ENCODE measurements at places on chromosomes 3 and 15.

- no peak for DNase-seq
Measured at GRCh38 chr3:100775669-100776068, 66.4 kb downstream of the TFG start.

DNA sequence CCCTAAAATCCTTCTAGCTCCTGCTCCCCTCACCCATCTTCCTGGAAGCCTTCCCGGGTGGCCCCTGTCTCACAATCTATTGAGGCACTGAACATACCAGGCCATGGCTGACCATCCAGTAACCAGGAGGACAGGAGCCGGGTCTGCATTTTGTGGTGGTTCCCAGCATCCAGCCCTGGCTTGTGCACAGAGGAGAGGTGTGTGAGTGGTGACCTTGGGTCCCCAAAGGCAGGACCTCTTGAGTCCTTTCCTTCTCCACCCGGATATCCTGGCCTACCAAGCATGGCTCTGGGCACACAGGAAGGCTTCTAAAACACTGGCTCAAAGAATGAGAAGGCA lies 7.8 kb downstream of the CSK start:
- DNase-seq = no peak

DNA sequence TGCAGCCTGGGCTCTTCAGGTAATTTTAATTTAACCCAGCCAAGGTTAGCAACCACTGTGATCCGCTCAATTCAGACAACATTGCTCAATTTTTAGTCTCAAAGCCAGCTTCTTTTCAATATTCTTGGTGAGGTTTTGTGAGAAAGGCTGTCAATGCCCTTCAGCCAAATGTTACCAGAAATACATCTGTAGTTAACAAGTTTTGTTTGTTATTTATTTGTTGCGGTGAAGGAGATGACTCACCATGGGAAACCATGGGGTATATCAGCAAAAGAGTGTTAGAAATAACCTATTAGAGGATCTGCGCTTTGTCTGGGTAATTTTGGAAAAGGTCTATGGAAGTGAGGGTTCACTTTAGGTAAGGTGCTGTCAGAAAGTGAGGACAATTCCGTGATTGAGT lies 5.0 kb downstream of the SLC9C1 start:
- no peak for DNase-seq

DNA sequence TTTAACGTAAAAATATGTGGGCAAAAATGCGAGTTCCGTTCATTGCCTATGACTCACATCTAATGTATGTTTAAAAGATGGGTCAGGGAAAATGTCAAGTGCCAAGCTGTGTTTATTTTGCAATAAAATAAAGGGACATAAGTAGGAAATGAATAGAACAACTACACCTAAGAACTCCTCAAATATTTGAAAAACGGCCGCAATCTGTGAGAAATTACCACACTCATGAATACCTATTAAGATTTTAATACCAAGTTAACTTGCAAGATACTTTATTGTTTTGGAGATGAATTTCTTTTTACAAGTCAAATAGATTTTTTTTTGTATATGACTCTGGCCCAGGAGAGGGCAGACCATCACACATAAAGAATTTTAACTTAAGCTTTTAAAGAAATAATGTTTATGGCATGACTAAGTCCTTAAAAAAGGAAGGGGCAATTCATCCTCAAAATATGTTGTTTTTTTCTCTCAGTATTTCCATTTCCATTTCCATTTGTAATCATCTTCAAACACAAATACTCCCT lies 152.7 kb downstream of the SUCNR1 start:
- peak; percentile 57 for DNase-seq

DNA sequence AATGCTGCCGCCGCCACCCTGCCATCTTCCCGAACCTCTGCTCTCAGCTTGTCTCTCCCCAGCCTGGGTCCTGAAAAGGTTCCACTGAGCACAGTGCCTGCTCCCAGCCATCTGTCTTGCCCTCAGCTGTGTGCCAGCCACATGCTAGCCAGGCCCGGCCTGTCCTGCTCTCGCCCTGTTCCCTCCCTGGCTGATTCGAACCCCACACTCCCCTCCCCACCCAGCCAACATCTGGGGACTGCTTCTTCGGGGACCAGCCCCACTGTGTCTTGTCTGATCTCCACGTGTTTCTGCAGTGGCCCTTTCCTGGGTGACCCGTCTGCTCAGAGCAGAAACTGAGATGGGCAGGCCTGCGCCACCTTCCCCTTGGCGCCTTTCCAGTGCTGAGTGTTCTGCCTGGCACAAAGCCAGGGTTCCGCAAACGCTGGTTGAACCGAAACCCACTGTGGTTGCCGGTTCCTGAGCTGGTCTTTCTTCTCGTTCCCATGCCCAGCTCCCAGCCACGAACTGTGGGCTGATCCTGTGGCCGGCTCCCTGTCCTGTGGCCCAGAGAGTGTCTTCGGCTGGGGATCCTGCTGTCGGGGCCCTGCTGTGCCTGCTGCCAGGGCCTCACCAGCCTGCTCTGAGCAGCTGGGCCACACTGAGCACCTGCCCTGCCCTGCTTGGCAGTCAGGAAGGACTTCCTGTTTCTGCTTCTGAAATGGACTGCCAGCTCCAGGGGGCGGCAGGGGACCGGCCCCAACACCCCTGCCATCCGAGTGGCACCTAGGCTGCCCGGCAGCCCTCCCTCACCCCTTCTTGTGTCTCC lies 62.7 kb upstream of the KLF13 start:
- DNase-seq = peak; percentile 93

GRCh38 chr3:143476965-143477640 lies 357.5 kb downstream of the CHST2 start:
- no peak for DNase-seq

DNA sequence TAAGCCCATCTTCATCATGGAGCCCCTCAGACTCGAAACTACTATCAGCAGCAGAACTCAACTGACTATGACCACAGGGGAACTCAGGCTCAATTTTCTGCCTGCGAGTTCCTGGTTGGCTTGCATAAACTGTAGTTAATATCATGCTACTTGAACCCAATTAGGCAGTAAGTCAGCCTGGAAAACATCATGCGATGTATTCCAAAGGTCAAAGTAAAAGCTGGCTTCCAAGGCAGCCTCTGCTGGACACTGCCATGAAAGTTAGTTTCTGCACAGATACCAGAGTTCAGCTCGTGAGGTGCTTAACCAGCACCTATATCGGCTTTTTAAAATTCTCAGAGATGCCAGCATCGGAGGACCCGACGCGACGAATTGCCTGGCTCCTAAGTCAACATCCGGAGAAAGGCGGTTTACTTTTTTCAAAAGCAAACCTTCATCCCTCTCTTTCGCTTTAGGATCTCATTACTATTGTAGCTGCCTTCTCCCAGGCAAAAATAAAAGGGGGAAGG lies 3.8 kb downstream of the ANP32A start:
- DNase-seq = peak; percentile 63

- DNase-seq = peak; percentile 61
Measured at GRCh38 chr3:52742418-52743041, 28.2 kb downstream of the NEK4 start.

DNA sequence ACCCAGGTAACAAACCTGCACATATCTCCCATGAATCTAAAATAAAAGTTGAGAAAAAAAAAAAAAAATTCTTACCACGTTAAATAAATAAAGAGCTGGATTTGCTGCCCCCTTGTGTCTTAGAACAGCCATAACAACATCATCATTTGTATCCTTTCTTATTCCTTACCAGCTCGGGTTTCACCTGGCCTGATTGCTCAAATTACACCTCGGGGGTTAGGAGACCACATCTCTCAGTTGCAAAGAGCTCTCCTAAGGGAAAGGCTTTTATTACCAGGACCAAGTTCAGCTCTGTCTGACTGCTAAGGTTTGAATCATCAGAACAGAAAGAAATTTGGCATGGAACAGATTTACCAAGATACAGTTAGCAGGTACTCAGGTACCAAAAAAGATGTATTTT lies 25.8 kb upstream of the RPL39L start:
- DNase-seq = peak; percentile 83

All from hematopoietic multipotent progenitor cell treated with erythropoietin and hydrocortisone succinate and interleukin-3 and kit ligand, for 4 days (in vitro differentiated cells).